ENCODE measurements at places on chromosomes 7 and 10. TPM values are rescaled to one million over a fixed set of nuclear protein-coding genes. Genes with fewer than 3 reads are reported as not detected.

Gene DRGX
- not detected for total RNA-seq

Gene WNT2
- not detected for total RNA-seq

Gene UCMA
- not detected for total RNA-seq

Gene CALHM3
- not detected for total RNA-seq

Gene TNKS2
- 23.6 TPM for total RNA-seq

Gene CCL26
- not detected for total RNA-seq

Gene PYROXD2
- 9.7 TPM for total RNA-seq

Gene CTTNBP2
- total RNA-seq, result not detected

Gene ADAM22
- total RNA-seq, result 0.54 TPM

Gene CALML3
- not detected for total RNA-seq
